ENCODE measurements at places on chromosomes 1 and 21.

GRCh38 chr1:111006556-111006955 is 42.8 kb upstream of the LRIF1 start:
- no peak for DNase-seq

GRCh38 chr1:36855699-36856494 is 178.4 kb downstream of the GRIK3 start:
- no peak for DNase-seq

DNA sequence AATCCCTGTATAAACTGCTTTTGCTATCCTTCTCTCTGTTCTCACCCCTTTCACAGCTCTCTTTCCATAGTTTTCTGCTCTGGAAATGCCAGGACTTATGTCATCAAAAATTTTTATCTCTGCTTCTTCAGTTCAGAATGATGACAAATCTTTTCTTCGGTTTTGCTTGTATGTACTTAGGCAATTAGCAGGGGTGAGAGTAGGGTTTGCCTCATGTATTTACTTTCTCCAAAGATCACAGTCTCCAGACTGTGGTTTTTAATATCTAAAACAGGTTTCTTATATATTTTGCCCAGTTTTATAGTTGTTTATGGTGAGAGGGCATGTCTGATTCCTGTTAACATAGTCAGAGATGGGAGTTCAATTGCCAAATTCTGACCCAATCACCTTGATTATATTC is 235.4 kb upstream of the LYPLAL1 start:
- DNase-seq, result no peak

- DNase-seq, result no peak
Measured at GRCh38 chr1:51264451-51264850, 28.4 kb downstream of the RNF11 start.

- no peak for DNase-seq
Measured at GRCh38 chr1:164713456-164714207, 154.6 kb downstream of the PBX1 start.

DNA sequence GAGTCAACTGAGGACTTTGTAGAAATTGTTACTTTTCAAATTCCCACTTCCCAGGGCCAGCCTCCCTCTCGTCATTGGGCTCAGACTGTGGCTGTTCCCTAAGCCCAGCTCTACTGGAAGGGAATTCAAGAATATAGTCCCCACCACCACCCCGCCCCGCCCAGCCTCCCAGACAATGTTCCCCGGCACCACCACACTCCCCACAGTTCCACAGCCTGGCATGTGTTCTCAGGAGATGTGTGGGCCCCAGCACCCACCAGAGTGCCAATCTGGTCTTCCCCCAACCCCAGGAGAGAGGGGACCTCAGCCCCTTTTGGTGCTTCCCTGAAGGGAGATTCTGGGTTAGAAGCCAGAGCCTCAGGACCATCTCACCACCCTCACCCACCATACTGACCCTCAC is 120.1 kb downstream of the SYT2 start:
- no peak for DNase-seq

DNA sequence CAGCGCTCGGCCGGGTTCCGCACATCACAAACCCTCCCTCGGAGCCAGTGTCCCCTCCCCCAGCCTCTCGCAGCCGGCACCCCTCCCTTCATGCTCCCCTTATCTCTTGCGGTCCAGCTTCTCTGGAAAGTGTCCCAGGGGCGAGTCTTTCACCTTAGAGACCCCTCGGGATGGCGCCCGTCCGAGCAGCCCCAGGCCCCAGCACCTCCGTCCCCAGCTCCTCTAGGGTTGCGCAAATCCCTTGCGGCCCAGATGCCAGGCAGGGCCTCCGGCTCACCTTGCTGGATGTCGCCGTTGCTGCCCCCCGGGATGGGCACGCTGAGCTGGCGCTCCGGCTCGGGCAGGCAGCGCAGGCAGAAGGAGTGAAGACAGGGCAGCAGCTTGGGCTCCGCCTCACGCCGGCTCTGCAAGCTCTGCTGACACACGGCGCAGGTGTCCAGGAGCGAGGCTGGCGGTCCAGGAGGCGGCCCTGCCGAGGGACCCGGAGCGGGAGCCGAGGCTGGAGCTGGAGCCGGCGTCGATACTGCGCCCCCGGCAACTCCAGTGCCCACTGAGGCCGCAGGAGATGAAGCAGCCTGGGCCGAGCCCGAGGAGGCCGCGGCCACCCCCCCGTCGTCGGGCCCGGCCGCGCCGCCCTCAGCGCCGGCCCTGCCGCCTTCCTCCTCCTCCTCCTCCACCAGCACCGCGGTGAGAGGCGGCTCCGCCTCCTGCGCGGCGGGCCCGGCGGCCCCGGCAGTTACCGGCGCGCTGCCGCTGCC is 550 bp downstream of the TRIM33 start:
- peak; percentile 4 for DNase-seq

GRCh38 chr1:235809688-235810397 is 56.9 kb downstream of the LYST start:
- DNase-seq, result no peak

- DNase-seq, result no peak
Measured at GRCh38 chr1:58584082-58584895, 7.2 kb upstream of the TACSTD2 start.

GRCh38 chr1:229027158-229027557 is 243.8 kb upstream of the RAB4A start:
- DNase-seq, result no peak

DNA sequence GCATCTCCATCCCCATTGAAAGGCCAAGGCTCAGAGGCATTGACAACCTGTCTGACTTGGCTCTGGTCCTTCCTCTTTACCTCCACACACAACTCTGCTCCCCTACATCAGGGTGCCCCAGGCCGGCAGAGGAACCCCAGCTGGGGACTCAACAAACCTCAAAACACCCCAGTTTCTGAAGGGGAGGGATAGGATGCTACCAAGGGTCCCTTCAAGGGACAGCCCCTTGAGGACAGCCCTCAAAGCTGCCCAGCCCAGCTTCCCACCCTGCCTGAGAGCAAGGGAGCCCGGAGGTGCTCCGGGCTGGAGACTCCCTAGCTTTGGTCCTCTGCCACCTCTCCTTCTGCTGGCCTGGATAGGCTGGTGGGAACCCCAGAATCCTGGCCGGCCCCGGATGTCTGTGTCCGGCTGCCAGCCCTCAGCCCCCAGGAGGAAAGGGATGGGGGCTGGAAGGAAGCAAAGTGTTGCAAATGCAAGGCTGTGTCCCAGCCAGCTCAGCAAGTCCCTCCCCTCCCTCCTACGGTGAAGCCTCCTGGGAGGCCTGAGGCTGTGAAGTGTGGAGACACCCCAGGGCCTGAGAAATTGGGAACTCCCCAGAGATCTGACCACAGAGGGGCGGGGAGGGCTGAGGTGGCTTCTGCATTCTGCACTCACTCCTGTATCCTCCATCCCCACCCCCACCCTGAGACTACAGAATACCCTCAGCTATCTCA is 1.1 kb upstream of the MARCKSL1 start:
- DNase-seq, result peak; percentile 49

GRCh38 chr21:15197696-15198095 is 132.9 kb upstream of the NRIP1 start:
- no peak for DNase-seq

DNA sequence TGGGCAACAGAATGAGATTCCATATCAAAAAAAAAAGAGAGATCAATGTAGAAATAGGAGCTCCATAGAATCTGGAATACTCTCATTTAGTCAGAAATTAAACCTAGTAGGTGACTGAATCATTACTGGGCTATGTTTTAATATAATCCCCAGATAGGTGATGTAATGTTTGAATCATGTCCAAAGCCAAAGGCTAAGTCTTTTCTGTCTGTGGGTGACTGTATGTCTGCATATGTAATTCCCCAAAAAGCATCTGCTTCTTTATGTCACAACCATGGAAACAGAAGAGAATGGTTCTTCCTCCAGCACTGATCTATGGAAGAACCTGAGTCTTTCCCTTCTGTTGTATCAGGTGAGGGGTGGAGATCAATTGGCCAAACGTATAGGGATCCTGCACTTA is 5.8 kb downstream of the LAMC2 start:
- DNase-seq, result no peak

DNA sequence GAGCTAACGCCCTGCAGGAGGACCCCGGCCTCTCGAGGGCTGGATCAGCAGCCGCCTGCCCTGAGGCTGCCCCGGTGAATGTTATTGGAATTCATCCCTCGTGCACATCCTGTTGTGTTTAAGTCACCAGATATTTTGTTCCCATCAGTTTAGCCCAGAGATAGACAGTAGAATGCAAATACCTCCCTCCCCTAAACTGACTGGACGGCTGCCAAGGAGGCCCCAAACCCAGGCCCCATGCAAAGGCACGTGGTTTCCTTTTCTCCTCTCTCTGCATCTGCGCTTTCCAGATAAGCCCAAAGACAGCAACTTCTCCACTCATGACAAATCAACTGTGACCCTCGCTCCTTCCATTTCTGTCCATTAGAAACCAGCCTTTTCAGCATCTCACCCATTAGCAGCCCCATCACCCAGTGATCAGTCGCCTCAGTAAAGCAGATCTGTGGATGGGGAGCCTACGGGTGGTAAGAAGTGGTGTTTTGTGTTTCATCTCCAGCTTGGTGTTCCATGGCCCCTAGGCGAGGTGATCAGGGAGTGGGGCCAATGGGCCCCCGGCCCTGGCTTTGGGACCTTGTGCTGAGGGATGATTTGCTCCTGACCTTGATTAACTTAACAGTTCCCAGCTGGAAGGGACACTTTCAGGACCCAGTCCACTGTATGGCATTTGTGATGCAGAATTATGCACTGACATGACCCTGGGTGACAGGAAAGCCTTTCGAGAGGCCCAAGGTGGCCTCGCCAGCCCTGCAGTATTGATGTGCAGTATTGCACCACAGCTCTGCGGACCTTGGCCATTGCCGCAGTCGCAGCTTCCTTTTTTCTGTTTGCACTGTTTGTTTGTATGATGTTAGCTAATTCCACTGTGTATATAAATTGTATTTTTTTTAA is 5.2 kb downstream of the NPPA start:
- no peak for DNase-seq

DNA sequence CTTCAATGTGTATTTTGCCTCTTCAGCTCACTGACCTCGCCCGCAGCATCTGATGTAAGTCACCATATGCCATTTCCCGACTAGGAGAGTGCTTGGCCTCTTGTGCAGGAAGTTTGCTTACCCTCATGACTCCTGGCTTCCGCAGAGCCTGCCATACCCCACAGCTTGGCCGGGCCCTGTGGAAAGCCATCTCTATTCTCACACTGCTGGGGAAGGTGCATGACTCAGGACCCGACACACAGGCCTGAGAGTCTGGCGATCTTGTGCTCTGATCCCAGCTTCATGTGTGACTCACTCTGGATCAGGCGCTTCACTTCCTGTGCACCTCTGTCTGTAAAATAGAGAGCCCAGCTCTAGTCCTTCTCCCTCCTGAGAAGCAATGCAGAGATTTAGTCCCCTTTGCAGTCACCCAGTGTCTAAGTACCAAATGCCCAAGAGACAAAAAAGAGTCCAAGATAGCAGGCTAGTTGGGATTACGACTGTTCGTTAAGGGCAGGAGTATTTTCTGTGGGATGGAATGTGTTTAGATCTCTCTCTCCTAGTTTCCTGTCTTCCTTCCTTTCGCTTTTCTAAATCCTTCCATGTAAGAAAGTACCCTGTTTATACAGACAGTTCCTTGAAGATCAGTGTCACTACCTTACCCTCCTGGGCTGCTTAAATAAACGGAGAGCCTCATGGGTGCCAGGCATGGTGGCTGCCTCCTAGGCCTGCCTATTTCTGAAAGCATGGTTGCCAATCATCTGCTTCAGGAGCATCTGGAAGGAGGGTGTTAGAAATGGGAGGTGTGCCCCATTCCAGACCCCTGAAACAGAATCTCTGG is 62.8 kb upstream of the KIF26B start:
- DNase-seq, result no peak

DNA sequence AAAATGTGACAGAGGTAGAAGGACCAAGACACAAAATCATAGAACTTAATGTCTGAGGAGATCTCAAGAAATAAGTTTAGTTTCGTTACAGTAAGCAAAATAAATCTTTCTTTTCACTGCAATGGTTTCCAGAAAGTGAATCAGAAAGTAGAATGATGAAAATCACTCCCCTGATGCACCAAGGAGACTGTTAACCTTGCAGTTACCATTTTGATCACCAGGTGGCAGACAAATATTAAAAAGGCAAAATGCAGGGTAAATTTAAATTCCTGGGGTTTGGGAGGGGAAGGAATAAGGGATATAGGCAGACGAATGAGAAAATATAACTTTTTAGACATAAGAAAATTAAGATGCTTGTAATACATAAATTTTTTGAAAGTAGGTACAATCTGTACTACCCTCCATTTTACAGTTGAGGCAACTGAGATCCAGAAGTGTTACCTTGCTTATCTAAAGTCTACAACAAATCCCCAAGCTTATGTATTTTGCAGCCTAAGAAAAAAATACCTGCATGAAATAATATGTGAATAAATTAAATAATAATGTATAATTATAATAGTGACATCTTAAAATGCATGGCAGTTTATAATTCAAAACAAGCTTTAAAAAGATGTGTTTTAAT is 253.2 kb downstream of the CRB1 start:
- no peak for DNase-seq

DNA sequence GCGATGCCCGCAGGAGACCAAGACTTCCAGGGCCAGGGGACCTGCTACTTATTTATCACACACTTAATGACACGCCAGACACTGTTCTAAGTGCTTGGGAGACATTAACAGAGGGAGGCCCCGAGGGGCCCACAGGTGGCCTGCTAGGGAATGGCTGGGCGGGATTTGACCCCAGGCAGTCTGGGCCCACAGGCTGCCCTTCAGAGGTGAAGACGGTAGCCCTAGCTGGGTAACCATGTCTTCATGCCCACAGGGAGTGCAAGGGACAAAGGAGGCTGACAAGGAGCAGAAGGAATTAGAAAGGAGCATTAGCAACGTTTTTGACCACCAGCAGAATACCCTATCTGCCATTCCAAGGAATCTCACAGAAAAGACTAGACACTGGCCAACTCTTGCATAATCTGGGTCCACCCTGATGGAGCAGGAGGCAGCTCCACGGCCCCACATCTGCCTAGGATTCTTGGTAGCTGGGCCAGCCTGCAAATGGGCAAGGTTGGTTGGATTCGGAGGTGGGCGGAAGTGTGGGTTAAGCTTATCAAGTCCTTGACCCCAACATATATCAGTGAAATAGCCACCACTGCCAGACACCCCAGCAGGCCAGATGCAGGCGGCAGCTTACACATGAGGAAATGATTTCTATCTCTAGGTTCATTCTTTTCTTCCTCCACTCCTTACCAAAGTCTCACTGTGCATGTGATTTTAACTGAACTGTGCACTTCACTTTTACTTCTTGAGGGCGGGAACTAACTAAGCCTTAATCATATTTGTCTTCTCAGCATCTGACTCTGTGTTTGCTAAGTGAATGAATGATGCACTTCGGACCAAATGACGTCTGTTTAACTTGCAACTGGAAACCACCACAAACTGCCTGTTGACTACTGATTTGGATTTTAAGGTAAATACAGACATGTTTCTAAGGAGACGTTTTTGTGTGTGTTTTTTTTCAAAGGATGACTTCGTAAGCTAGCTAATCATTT is 3.4 kb upstream of the ETS2 start:
- no peak for DNase-seq

DNA sequence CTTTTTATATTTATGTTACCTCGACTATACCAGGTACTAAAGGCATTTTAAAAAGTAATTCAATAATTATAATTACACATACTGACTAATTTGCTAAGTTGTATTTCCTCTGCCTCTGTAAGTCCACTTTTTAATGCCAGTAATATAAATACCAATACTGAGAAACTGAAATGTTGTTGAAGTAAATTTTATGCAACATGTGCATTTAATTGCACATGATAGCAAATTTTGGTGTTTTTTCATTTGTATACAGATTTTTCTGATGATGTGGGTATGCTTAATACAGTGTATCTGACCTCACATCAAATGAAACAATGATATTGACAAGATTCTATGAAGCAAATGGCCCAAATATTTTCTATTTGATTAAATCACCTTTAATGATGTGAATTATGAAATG is 1531.6 kb downstream of the KCNT2 start:
- DNase-seq, result no peak
